ENCODE measurements at places on chromosomes 5 and 9. TPM values are rescaled to one million over a fixed set of nuclear protein-coding genes. Genes with fewer than 3 reads are reported as not detected.

The TEX48 gene
- total RNA-seq = not detected

The SLC25A2 gene
- 1.0 TPM for total RNA-seq

The GPR150 gene
- total RNA-seq = 0.66 TPM

The ZNF366 gene
- not detected for total RNA-seq

The LAMC3 gene
- 0.33 TPM for total RNA-seq

The PCDHA9 gene
- under 0.01 TPM for total RNA-seq

The SPINK1 gene
- total RNA-seq = not detected

The PCDHGC4 gene
- total RNA-seq = 6.0 TPM

The RNF208 gene
- total RNA-seq = 0.15 TPM

The PCDHB11 gene
- not detected for total RNA-seq

The SURF4 gene
- total RNA-seq = 459 TPM

The GLRA1 gene
- total RNA-seq = not detected

Measured in smooth muscle cell of trachea (primary cell).